ENCODE measurements at places on chromosomes 1 and 21. TPM values are rescaled to one million over a fixed set of nuclear protein-coding genes. Genes with fewer than 3 reads are reported as not detected.

Gene FCRL1
- not detected for total RNA-seq

Gene APCS
- total RNA-seq, result 54.7 TPM

Gene CFHR4
- total RNA-seq, result not detected

DNA sequence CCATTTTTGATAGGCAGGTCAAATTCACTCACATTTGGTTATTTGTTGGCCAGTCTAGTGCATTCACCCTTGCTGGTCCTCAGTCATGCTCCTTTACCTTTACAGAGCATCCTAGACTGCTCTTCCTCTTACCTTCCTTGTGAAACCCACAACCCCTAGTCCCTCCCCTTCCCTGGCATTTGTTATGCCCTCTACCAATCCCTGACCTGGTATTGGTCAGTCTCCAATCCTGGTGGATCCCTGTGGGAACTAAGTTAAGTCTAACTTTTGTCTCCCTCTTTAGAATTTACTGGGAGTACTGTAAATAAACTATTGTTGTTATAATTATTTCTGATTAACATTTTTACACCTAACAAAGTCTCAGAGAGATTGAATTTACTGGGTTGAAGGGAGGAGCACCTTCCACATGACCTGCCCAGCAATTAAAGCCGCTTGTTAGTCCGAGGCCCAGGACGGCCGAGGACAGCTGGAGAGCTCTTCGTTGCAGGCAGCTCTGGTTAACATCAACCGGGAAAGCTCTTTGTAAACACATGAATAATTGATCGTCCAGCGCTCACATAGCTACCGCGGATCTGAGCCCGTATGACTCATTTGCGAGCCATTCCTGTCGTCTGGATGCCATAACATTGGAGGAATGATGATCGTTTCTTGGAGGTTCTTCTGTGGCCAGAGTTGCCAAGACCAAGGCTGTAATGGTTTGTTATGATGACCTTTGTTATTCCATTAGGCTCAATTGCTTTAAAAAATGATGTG, 31.9 kb downstream of the MTARC1 start:
- DNase-seq, result peak; percentile 75

DNA sequence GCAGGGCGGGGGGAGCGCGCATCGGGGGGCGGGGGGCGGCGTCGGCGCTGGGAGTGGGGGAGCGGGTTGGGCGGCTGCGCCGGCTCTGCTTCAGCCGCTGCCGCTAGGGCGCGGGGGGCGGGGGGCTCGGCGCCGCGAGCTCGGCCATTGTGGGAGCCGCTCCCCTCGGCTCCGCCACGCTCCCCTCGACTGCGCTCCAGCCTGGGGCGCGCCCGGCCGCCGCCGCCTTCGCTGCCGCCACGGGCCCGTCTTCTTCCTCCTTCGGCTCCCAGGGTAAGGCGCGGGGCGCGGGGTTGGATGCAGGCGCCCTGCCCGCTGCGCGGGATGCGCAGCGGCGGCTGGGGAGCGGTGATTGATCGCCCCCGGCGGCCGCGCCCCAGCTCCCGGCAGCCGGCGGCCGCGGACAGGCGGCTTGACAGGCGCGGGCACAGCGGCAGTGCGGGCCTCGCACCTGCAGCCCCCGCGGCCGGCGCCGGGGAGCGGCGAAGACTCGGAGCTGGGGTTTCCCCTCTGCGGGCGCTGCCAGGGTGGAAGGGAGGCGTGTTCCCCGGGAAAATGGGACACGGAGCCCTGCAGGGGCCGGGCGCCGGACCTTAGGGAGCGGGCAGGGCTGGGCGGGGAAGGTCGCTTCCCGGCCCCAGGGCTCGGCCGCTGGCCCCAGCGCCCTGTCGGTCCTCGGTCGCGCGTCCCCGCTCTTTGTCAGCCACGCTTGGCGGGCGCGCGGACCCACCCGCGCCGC, 55.3 kb downstream of the NDUFS5 start:
- no peak for DNase-seq

DNA sequence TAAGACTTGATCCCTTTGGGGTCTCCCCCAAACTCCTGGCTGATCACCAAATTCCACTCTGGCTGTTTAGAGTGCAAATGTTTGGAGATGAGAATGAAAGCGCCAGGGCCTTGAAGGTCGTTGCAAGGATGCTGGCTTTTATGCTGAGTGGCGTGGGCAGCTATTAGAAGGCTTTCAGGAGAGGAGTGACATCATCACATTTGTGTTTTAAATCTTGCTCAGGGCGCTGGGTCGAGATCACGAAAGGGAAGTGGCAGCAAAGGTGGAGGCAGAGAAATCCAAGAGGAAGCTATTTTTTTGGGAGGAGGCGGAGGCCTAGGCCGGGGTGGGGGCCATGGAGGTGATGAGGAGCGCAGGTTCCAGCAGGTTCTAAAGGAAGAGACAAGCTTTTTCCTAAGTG, 49.3 kb downstream of the PDE9A start:
- no peak for DNase-seq

Measured in mucosa of gallbladder (tissue), 1 donor.